ENCODE measurements at places on chromosomes 7 and 10. TPM values are rescaled to one million over a fixed set of nuclear protein-coding genes. Genes with fewer than 3 reads are reported as not detected.

- DNase-seq = no peak
Observed at GRCh38 chr7:95863623-95864022, 91.3 kb downstream of the DYNC1I1 start.

Gene GRB10
- total RNA-seq = 55.8 TPM

DNA sequence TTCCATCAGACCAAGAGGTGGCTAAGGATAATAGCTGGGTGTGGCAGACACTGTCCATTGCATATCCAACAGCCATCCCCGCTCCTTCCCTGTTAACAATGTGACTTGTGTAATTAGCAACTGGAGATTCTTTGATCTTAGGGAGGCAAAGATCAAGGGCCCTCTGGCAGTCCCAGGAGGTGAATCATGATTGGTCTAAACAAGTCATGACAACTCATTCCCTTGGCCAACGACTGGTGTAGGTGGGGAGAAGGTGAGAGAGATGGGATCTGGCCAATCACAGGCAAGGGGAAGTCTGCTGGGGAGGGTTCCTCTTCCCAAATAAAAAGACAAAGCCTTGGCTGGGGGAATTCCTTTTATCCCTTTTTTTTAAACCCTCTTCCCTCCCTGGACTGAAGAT lies 46.2 kb upstream of the COMTD1 start:
- DNase-seq = peak; percentile 79

DNA sequence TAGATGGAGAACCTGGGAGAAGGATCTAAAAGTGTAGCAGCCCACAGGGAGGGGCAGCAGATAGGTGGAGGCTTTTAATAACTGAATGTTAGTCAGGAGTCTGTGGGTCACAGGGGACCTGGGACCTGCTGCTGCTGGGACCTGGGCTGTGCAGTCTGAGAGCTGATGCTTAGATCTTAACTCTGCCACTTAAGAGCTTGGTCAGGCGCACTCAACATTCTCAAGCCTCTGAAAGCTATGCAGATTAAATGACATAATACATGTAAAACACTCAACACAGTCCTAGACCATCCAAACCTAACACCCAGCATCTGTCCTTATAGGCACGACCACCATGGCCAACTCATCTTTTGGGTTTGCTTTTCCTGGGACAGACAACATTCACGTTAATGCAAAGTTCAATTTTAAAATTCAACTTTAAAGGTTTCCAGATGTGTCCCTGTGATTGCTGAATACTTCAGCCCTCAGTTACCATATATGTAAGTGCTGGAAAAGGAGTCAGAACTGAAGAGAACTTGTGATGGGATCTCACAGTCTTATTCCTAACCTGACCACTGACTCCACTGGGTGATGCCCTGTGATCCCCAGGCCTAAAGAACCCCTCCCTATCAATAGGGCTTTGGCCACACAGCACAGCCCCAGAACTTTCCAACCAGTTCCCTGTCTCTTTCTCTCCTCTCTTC lies 321.0 kb downstream of the PLXNA4 start:
- DNase-seq = no peak

DNA sequence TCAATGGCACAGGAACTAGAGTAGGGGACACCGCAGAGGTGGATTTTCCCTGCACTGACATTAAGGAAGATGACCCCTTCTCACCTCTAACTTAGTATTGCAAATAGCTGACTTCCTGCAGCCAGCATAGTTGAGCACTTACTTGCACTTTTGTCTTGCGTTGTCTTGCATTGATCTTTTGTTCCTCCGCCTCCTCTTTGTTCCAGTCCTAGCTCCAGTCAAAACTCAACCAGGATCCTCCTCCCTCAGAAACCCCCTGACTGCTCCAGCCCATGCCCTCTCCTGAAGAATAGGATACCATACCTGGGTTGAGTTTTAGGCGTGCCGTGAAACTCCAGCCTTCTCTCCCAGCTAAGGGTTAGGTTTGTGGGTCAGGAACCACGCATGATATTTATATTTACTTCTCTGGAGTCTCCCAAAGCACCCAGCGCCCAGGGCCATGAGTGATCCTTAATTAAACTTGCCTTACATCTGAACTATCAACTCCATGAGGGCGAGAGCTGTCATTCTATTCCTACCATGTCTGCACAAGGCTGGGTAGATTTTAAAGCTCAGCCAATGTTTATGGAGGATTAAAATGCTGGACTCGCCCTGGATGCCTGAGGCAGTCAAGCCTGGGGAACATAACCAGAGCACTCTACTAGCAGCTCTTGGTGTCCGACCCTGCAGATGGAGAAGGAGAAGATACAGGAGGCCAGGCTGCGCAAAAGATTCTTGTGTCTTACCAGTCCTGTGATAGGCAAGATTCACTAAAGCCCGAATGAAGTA lies 14.1 kb downstream of the ZNF467 start:
- no peak for DNase-seq

DNA sequence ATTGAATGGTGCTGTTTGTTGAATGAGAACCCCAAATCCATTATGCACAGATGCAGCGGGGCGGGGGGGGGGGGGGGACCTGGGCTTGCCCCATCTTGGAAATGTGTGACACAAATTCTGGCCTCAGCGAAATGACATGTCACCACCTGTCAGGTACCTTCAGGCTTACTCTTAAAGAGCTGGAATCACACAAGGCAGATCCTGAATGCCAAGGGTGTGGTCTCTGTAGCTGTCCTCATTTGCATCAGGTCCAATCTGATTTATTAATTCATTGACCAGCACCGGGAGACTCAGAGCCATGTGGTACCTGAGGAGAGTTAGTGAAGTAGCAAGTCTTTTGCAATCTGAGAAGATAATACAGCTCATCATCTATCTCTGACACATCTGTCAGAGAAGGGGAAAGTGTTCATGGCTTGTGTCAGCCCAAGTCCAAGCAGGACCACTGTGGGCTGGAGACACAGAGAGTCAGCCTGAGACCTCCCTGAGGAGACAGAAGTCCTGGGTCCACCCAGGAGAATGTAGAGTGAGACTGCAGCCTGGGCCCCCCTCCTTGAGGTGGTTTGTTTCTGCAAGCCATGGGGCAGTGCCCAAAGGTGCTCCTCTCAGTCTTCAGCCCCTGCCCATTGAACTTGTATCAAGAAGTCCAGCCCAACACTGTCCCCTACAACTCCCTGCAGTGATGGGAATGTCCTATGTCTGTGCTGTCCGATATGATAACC lies 46.7 kb downstream of the ADCYAP1R1 start:
- DNase-seq = no peak

DNA sequence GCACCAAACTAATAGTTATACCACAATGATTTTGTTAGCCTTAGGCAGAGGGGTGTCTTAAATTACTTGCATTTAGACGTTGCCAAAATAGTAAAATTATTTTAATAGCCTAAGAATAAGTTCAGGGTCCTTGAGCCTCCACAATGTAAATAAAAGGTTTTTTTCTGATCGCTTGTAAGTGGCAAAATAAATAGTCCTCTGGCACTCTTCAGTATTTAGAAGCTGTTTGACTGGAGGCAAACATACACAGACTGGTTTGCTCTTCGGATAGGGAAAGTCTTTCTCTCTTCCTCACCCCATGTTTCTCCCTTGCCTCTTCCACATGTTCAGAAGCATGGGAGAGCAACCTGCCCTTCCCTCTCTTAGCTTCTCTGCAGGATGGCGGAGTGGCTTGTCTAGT lies 49.5 kb upstream of the FAM180A start:
- no peak for DNase-seq

GRCh38 chr10:5283305-5284158 lies 81.2 kb upstream of the UCN3 start:
- peak; percentile 56 for DNase-seq

Gene AZGP1
- total RNA-seq = not detected

Gene FEZF1
- not detected for total RNA-seq

Gene RHOBTB1
- total RNA-seq = 7.8 TPM

GRCh38 chr7:132428247-132428919 lies 147.9 kb downstream of the PLXNA4 start:
- no peak for DNase-seq

DNA sequence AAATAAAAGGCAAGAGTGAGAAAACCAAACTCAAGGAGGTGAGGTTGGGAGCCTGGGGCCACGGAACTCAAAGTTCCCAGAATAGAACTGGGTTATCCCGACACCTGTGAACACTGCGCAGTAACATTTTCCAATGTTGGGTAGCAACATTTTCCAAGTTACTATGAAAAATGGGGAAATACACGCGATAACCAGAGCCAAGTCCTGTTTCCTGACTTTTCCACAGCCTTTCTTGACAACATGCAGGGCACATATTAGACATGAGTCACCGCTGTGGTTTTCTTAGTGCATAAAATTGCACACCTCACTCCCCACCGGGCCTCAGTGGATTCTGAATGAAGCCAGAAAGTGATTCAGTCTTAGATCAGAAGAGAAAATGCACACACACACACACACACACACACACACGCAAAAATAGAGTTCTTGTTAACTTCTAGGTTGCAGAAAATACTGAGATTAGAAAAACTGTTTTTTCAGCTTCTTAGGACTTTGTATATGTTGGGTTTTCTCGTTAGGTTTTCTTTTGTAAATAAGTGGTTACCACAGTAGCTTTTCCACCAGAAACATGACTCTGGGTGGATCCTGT lies 70.0 kb downstream of the CAMK1D start:
- peak; percentile 18 for DNase-seq

- peak; percentile 15 for DNase-seq
Observed at GRCh38 chr10:62376071-62377025, 2.2 kb downstream of the ZNF365 start.
